GM12865 (cell line): ENCODE measurements at places on chromosomes 3 and 15.

DNA sequence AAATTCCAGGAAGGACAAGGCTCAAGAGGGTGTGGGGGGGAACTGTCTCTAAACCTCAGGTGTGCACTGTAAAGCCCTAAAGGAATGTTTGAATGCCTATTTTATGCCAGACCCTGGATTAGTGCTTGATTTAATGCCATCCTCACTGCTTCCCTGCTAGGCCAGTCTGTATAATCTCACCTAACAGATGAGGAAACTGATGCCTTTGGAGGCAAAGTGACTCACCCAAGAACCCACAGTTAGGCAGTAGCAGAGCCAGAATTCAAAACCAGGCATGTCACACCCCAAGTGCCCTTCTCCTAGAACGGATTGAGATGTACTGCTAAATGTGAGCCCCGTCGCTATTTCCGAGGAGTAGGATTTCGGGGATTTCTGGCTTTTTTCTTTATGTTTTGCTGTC is 7.8 kb downstream of the CAMK1 start:
- DNase-seq: no peak

DNA sequence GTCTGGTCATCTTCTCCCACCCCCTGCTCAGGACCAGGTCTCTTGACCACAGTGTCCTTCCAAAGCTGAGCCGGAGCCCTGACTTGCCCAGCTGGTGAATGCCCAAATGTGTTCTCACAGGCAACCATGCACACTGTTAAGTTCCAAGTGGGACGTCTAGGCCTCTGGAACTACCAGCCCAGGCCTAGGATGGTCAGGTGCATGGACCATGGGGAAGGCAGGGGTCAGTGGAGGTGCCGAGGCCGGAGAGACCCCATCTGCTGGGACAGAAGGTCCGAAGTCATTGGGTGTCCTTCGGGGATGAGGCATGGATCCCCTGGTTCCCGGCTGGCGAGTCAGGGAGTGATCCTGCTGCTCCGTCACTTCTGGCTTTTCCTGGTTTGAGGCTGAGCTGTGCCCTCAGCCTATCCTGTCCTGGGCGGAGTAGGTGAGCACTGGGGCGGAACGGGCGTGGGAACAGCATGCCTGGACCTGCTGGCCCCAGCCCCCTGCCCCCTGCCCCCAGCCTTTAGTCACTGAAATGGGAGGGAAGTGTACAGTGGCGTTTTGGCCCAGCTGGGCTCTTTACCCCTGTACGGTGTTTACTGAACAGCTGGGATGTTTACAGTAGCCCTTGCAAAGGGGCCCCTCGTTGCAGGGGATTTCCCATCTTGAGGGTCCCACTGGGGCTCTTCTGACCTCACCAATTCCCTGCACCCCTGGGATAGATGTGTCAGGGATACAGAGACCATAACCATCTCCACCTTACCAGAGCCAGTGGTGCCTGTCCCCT is 12.1 kb downstream of the SEMA3F start:
- DNase-seq: no peak

GRCh38 chr15:35669432-35670045 is 123.6 kb upstream of the DPH6 start:
- no peak for DNase-seq

GRCh38 chr3:31391150-31391549 is 141.6 kb upstream of the STT3B start:
- DNase-seq: peak; percentile 36

DNA sequence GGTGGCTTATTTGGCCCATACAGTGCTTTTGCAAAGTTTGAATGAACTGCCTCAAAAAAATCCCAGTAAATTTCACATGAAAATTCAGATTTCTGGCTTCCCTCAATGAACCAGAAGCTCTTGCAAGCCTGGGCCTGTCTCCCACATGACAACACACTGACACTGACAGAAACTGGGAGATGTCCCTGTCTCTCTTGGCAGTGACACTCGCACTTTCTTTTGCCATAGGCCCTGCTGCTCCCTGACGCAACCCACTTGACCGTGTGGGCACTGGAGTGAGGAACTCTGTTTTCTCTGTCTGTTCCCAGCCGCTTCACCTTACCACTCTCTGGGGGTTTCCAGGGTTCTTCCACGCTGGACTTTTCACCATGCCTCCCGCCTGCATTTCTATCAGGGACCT is 524.5 kb downstream of the SHQ1 start:
- peak; percentile 29 for DNase-seq

GRCh38 chr3:131717493-131717892 is 214.7 kb upstream of the MRPL3 start:
- no peak for DNase-seq

- DNase-seq: no peak
Observed at GRCh38 chr3:195113536-195114425, 157.2 kb downstream of the XXYLT1 start.

DNA sequence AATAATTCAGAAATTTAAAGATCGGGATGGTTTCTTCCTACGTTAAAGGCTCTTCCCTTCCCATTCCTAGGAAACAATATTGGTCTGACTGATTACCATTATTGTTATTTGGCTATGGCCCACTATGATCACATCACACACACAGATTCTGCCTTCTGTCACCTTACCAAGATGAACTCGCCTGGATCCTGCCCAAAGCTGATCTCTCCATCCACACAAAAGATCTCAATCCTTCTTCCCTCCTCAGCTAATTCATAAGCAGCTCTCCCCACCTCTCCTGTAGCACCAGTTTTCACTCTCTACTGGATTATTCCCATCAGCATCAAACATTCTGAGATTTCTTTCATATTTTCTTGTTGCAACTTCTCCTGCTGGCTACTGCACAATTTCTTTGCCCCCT is 25.0 kb downstream of the PLCL2 start:
- DNase-seq: no peak

DNA sequence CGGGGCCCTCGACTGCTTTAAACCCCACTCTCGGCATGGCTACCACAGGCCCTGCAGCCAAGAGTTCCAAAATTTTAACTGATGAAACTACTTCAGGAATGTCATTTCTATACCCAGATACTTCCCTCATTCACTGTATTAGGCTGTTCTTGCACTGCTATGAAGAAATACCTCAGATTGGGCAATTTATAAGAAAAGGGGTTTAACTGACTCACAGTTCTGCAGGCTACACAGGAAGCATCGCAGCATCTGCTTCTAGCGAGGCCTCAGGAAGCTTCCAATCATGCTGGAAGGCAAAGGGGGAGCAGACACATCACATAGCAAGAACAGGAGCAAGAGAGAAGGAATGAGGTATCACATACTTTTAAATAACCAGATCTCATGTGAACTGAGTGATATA is 21.6 kb upstream of the ALCAM start:
- no peak for DNase-seq

DNA sequence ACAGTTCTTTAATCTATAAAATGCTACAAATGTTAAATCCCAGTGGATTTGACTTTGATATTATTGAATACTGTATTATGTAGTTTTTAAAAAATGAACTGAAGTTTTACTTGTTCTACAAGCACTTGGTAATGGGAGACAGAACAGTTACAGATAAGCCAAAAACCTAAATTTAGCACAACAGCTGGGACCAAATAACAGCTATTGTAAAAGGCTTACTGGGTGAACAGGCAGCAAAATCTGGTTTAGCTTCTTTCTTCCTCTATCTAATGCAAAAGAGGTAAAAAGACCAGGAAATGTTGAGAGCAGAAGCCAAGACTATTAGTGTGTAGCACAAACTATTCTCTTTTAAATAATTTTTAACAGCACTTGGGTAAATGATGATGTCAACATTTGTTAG is 1.6 kb upstream of the ATOSA start:
- DNase-seq: no peak

- no peak for DNase-seq
Observed at GRCh38 chr15:73924171-73924921, 1.9 kb upstream of the LOXL1 start.

GRCh38 chr3:152360302-152360701 is 91.6 kb downstream of the MBNL1 start:
- no peak for DNase-seq

- DNase-seq: no peak
Observed at GRCh38 chr3:146195605-146196004, 34.6 kb upstream of the PLOD2 start.

DNA sequence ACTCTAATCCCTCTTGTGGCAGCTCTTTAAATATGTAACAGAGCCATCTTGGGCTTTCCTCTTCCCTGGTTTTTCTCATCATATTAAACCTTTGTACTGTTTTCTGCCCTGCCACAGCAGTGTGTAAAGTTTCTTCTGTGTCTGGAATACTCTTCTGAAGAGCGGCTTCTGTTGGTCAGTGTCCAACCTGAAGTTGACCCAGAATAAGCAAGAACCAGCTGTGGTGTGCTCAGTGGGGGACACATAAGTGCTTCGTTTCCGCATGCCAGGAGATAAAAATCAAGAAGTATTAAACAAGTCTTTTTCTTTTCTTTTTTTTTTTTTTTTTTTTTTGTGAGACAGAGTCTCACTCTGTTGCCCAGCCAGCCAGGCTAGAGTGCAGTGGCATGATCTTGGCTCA is 173.2 kb upstream of the CHRM5 start:
- DNase-seq: no peak

- DNase-seq: peak; percentile 47
Observed at GRCh38 chr3:152508705-152509104, 240.0 kb downstream of the MBNL1 start.

DNA sequence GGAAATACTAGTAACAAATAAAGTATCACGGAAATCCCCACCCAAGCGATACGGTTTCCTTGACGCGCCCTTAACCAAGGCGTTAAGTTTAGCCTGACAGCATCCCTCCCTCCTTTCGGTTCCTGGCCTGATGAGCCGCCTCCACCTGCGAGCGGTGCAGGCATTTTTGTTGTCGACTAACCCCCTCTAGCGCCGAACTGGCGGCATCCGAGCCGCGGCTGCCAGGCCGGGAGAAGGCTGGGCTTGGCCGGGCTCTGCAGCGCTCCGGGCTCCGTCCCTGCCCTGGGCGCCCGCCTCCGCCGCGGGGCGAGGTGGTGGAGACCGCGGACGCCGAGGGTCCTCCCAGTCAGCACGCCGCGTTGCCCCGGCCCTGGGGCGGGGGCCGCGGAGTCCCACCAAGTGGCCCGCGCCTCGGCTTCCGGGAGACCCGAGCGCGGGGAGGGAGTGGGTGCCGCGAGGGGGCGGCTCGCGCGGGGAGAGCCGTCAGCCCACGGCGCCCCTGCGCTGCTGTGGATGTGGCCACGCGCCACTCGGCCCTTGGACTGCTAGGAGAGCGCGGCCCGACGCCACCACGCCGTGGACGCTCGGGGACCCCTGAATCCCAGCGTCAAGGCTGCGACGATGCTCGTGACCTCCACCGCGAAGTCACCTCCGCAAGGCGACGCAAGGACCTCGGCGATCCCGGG is 1.1 kb upstream of the EPHA6 start:
- peak; percentile 90 for DNase-seq

DNA sequence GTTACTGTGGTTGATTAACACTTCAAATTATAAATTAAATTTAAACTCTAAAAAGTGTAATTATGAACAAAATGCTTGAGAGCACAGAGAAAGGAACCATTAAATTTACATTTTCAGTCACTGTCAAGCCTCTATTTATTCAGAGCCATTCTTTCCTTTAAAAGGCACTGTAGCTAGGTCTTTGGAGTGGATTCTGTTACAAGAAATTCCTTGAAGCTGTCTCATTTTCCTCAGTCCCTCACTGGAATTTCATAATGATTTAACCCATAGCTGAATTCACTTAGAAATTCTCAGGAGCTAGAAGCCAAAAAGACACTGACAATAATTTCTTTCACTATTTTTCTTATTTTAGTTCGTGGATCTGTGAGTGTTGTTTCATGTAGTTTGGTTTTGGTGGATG is 81.2 kb upstream of the TCF12 start:
- DNase-seq: no peak

GRCh38 chr3:29429055-29429679 is 148.3 kb downstream of the RBMS3 start:
- DNase-seq: no peak

GRCh38 chr3:183962807-183963206 is 54.9 kb downstream of the ABCC5 start:
- DNase-seq: no peak

- DNase-seq: no peak
Observed at GRCh38 chr3:14188041-14188754, 9.6 kb downstream of the LSM3 start.

DNA sequence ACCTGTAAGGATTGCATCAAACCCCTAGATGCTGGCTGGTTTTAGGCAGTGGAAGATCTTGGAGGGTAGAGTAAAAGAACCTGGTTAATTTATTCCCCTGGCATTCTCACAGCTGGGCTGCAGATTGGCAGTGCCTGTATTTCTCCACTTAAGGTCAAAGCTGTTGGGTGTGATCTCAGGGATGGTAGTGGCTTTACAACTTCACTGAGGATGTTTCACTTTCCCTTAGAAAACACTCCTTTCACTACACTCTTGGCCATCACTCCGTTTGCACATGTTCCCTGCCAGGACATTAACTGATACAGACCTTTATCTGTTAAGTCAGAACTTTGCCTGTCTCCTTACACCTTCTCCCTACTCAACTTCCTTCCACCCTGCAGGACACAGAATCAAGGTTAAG is 779.1 kb upstream of the SEMA6D start:
- peak; percentile 47 for DNase-seq

DNA sequence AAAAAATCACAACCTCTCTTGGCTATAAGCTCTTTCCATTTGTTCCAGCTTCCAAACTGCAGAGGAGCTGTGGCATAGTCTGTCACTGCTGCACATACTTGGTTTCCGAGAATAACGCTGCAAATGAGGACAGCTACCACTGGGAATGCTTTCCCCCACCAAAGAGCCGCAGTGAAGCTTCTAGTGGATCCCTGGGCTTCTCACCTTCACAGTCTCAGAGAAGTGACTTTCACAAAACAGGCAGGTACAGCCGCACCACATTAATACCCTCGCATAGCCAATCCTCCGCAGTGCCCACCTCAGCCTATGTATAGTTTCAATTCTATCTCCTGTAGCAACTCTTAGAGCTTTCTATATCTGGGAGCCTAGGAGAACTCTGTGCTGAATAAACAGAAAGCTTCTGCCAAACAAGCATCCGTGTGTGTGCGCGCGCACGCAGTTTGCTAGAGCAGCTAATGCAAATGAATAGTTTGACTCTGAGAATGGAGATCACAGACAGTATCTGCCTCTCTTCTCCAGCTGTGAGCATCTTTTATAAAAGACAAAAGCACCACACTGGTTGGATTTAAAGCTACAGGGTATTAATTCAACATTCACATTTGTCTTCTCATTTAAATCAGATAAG is 81.9 kb upstream of the PLXND1 start:
- no peak for DNase-seq

DNA sequence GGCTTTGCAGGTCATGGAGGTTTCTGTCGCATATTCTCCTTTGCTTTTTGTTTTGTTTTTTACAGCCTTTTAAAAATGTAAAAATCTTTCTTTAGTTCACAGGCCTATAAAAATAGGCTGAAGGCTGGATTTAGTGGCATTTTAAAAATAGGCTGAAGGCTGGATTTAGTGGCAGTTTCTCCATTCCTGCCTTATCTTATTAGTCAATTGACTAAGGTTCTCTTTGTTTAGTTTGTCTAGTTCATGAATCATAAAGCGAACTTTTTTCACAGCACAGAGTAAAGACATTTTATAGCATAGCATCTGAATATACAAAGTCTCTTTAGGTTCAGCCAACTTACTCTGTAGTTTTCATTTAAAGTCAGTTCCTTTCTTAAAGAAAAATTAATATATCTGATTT is 31.4 kb downstream of the AP4E1 start:
- DNase-seq: no peak
